ENCODE measurements at places on chromosomes 12 and 14. TPM values are rescaled to one million over a fixed set of nuclear protein-coding genes. Genes with fewer than 3 reads are reported as not detected.

- no peaks in the 10 kb centered on the region for H3K27me3 ChIP-seq
- peaks cover 19% of the 10 kb centered on the region for H3K36me3 ChIP-seq
- H3K4me3 ChIP-seq, result no peak overlapping the region
- peaks cover 24% of the 10 kb centered on the region for H3K4me1 ChIP-seq
- DNase-seq, result no peak
- H3K27ac ChIP-seq, result no peak overlapping the region
These were observed 20.5 kb downstream of the CBX5 start for GRCh38 chr12:54259194-54260011.

The HCAR3 gene
- not detected for total RNA-seq

GRCh38 chr12:59874781-59875180, 279.0 kb downstream of the SLC16A7 start:
- H3K27ac ChIP-seq, result no peak overlapping the region
- no peaks in the 10 kb centered on the region for H3K4me1 ChIP-seq
- H3K4me3 ChIP-seq, result no peak overlapping the region
- H3K27me3 ChIP-seq, result no peaks in the 10 kb centered on the region
- no peaks in the 10 kb centered on the region for H3K36me3 ChIP-seq

DNA sequence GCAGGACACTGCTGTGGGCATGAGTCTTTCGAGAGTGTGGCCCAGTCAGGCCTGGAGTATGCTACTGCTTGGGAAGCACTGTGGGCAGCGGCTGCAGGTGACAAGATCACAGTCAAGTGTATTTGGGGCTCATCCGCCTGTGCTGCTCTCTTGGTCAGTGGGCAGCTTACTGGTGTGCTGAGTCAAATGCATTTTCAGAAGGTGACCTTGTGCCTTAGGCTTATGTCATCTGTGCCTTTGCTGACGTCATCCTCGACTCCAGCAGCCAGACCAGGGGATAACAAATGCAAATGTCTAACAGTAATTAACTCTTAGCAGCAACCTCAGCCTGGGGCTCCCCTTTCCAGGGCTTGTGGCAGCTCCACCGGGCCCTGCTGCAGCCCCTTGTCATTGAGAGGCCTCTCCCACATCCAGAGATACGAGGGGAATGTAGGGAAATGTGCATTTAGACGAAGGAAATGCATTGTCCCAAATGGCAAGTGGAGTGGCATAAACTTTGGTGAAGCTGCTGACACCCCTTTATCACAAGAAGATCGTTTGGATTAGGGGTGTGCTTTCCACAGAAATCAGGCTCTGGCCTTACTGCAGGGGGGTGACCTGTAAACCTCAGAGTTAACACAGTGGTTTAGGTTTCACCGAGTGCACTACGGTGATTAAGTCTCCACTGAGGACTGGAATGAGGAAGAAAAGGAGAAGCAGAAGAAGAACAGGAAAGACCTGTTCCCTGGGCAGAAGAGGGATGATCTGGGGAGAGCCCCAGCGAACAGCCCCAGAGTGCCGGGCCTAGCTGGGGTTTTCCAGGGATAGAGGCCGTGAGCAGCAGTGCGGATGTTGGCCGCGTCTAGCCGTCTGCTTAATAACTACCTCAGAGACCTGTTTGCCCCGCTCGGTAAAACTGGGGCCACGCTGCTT, 39.7 kb downstream of the PSMA6 start:
- H3K4me3 ChIP-seq, result no peak overlapping the region
- no peaks in the 10 kb centered on the region for H3K27me3 ChIP-seq
- H3K4me1 ChIP-seq, result peaks cover 30% of the 10 kb centered on the region
- peak overlapping the region; percentile 85 for H3K27ac ChIP-seq
- no peak for DNase-seq

- no peak for DNase-seq
- H3K4me3 ChIP-seq, result no peak overlapping the region
- H3K36me3 ChIP-seq, result no peaks in the 10 kb centered on the region
- no peaks in the 10 kb centered on the region for H3K27me3 ChIP-seq
These were observed 404.4 kb upstream of the MGAT4C start for GRCh38 chr12:86660488-86661147.
